ENCODE measurements at places on chromosomes 3 and 15. TPM values are rescaled to one million over a fixed set of nuclear protein-coding genes. Genes with fewer than 3 reads are reported as not detected.
A peak's percentile ranks its signal among the peaks of the same experiment; 100 is the strongest.

GRCh38 chr3:167305340-167305890 lies 74.7 kb downstream of the ZBBX start:
- no peak for DNase-seq

- peak; percentile 53 for DNase-seq
Observed at GRCh38 chr3:188348435-188349244, 194.7 kb downstream of the LPP start.

GRCh38 chr15:90213122-90213817 lies 12.1 kb downstream of the SEMA4B start:
- DNase-seq, result no peak

DNA sequence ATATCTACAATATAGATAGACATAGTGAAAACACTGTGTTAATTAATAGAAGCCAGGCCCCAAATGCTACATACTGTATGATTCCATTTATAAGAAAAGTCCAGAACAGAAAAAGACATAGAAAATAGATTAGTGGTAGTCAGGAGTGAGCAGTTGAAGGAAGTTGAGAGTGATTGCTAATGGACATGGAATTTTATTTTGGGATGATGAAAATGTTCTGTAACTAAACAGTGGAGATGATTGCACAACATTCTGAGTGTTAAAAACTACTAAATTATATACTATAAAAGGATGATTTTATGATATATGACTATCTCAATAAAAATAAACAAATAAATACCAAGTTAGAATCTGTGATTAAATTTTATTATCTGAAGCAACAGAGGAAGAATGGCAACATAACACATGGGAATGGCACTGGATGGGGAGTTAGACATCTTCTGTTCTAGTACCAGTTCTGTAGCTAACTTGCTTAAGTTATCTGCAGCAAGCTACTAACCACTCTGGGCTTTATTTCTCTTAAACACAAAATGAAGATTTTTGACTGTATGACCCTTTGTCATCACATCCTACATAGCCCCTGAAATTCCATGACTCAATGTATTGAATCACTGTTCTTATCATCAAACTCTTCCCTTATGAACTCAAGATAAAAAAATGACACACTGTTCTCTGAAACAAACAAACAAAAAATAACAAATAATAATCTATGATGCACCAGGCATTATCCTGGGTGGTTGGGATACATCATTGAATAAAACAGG lies 612.7 kb downstream of the TBL1XR1 start:
- DNase-seq, result no peak

DNA sequence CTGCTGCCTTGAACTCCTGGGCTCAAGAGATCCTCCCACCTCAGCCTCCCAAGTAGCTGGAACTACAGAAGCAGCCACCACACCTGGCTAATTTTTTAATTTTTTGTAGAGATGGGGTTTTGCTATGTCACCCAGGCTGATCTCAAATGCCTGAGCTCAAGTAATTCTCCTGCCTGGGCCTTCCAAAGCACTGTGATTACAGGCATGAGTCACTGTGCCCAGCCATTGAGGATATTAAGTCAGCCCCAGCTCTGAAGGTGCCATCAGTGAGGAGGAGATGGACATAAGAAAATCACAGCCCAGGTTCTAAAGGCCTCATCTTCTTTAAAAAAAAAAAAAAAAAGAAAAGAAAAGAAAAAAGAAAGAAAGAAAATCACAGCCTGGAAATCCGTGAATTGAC lies 26.6 kb upstream of the PSTPIP1 start:
- DNase-seq, result no peak

GRCh38 chr3:168495270-168495669 lies 399.5 kb upstream of the GOLIM4 start:
- DNase-seq, result no peak

GRCh38 chr3:169510693-169511010 lies 152.9 kb downstream of the MECOM start:
- no peak for DNase-seq

- no peak for DNase-seq
Observed at GRCh38 chr3:170420307-170420821, 1.7 kb downstream of the CLDN11 start.

DNA sequence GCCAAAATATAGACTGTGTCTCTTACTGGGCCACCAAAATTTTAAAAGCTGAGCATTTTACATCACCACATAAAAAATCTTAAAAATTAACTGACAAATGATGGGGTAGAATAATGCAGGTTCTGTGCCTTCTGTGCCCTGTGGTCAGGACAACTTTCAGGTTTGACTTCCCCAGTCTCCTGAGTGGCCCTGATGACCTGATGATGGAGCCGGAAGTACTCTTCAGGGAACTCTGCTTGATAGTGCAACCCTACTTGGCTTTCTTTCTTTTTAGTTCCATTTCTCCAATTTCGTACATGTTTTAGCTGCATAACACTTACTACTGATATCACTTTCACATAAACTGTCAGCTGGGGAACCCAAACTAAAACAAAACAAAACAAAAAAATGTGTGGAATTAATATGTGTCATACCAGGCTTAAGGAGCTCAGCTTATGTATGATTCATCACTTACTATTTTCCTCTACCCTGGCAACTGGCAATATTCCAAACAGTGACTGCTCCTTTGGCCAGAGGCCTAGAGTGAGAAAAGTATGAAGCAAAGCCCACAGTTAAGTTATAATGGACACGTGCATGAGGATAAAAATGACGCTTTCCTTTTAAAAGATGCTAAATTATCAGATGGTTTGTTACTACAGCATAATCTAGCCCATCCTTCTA lies 194.3 kb downstream of the BCHE start:
- peak; percentile 24 for DNase-seq

DNA sequence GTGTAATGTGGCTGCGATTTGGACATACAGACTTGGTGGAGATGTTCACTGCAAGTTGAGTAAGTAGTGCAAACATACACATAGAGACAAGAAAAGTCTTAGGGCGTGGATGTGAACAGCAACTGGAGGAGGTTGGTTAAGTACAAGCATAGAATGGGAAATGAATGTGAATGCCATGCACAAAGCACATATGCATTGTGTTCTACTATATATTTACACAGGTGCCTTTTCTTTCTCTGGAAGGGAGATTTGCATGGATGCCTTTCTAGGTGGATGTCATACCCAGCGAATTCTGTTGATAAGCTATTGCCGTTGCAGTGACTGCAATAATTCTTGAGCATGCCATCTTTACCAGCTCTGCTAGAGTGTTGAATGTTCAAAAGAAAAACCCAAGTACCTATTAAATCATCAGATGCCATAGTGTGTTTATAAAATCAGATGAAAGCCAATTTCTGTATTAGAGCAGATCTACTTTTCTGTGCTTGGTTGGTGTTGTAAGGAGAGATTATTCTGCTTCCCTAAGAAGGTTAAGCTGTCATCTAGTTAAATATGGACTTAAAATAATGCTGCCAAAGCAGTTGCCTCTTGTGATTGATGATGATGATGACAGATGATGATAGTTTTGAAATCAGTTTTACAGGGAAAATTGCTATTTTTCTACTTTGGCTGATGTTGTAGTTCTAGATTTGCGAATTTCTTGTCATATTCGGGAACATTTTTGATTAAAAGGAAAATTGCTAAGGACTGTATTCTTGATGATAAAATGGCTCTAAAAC lies 148.4 kb downstream of the CNTN4 start:
- no peak for DNase-seq

DNA sequence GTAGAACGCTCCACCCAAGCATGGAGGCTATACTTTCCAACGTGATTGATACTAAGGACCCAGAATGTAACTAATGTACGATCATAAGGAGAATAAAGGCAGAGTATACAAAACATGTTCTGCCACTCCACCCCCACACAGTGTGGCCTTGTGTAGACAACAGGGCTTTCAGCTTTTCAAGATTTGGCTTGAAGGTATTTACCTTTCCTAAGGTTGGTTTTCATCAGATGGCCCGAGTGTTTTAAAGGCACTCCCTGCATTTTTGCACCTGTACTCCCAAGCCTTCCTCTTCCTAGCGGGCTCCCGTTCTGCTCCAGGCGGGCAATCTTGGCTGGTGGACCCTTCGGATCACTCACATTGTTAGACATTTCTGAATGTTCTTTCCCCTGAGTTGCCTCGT lies 4.6 kb downstream of the SATB1 start:
- no peak for DNase-seq

DNA sequence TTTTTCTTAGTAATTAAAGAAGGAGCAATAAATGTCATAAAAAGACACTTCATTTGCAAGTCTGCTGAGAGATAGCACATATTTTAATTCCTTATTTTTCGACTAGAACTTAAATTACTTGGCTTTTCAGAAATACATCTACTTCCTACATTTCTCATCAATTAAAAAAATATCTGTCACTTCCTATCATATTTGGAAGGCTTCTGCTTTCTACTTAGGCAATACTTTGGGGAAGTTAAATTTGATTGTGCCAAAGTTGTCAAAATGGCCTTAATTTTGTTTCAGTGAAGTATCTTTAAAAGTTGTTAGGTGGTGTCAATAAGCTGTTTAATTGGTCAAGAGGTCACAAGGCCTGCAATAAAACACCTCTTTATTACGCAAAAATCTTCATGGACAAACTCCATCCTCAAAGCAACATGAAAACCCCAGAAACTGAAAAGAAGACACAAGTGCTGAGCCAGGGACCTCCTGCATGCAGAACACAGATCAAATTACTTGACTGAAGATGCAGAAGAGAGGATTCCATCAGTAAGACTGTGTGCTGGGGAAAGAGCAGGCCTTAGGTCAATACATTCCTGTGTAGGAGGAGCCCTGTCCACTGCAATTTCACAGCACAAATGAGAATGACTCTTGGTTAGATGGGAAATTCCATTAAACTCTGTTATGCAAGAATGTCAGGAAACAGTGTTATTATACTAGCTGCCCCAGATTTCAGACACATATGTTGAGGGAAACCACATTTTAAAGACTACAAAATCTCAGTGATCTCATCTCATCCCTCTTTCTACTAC lies 48.0 kb upstream of the FSTL1 start:
- DNase-seq, result no peak

- DNase-seq, result no peak
Observed at GRCh38 chr3:182925944-182926337, 54.4 kb downstream of the DCUN1D1 start.

GRCh38 chr3:62679988-62680387 lies 195.2 kb downstream of the CADPS start:
- DNase-seq, result no peak

DNA sequence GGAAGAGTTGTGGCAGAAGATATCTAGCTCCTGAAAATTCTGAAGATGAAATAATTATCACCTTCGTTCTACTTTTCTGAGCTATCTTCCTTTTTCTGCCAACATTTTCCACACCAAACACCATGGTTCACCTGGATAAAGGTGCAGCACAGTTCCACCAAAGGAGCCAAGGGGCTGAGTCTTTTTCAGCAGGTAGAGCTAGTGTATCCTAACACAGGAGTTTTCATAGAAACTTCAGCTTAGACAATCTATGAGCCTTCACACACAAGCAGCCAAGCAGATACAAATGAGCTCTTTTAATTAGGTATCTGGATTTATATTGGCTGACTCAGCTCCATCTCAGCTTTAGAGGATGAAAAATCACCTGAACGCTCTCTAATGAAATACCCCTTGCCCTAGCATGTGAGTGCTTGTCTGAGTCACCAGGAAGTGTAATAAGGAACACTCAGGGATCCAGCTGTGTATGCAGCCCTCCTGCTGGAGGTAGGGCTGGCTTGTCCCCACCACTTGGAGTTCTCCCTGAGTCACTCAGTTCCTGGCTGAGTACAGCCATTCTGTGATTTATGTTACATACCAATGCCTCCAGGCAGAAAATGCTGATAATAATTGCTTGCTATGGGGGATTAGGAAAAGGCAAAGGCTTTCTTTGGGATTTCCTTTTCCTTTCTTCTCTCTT lies 385.7 kb downstream of the LSAMP start:
- DNase-seq, result no peak

- no peak for DNase-seq
Observed at GRCh38 chr15:51856714-51857380, 27.4 kb downstream of the TMOD3 start.

DNA sequence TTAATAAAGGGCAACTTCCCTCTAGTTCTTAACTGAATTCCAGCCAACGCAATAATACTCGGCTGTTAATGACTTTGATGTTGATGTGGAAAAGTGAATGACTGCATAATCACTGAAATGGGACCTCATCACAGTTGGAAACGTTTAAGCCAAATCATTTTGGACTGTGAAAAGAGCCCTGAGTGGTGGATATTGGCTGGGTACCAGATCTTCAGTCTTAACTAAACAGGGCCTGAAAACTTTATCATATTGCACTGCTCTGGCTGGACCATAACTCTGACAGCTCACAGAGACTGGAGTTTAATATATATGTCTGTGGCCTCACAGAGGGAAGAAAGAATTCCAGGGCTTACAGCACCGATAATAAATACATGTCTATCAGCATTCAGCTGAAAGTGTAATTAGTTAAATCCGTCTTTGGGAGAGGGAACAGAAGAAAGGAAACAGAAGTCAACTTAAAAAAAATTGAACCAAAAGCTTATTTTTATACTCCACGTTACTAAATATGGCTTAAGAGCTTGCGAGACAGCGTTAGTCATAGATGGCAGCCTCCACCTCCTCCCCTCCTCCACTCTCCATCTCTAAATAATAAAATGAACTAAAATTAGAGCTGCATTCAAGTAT lies 222.3 kb upstream of the CDIN1 start:
- no peak for DNase-seq

DNA sequence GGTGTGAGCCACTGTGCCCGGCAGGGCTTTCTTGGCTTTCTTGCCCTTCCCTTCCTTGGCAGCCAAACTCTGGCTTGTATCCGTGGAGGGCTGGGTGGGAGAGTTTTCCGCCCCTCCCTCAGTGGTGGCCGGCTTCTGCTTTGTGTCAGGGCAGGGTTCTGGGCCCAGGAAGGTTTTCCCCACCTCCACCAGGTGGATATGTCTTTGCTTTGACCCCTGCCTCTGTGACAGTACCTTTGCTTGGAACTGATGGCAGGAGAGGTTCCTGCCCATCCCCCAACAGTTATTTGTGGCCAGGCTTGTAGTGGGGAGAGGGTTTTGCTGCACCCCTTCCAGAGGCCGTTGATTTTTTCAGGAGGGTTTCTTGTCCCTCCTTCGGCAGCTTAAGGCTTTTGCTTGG lies 24.3 kb downstream of the CSPG5 start:
- DNase-seq, result no peak

GRCh38 chr15:68466876-68467275 lies 34.9 kb upstream of the ITGA11 start:
- DNase-seq, result no peak

DNA sequence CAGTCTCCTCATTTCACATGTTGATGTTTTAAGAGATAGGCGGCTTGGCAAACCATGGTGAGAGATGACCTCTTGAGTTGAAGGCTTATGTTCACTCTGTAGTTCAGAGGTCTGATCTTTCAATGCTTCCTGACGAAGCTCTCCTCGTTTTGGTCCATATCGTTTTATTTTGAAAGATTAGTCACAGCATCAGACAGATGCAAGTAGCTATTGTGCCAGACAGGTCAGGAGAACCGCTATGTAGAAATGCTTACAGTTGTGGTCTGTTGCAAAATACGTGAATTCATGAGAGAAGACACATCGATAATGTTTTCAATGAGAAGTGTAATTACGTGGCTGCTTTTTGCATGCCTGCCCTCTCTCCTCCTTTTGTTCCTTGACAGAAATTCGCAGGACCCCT lies 47.5 kb downstream of the CHL1 start:
- DNase-seq, result no peak

MYLK gene
- total RNA-seq, result 563 TPM

CHDH gene
- total RNA-seq, result 0.68 TPM

KY gene
- total RNA-seq, result 2.6 TPM

HCN4 gene
- total RNA-seq, result not detected

ASB14 gene
- not detected for total RNA-seq

COL7A1 gene
- total RNA-seq, result 16.4 TPM

RGMA gene
- 22.1 TPM for total RNA-seq

SEMA5B gene
- total RNA-seq, result 0.14 TPM

TCF12 gene
- total RNA-seq, result 91.8 TPM

SPESP1 gene
- total RNA-seq, result 2.7 TPM

TMEM207 gene
- total RNA-seq, result not detected

B3GNT5 gene
- total RNA-seq, result 7.5 TPM

ZNF660 gene
- 6.4 TPM for total RNA-seq

All from thoracic aorta (tissue), 2 donors.